ENCODE measurements at places on chromosomes 7 and 10.

GRCh38 chr7:24595671-24596418, 22.6 kb downstream of the PALS2 start:
- DNase-seq, result no peak
- H3K27ac ChIP-seq, result no peak overlapping the region

DNA sequence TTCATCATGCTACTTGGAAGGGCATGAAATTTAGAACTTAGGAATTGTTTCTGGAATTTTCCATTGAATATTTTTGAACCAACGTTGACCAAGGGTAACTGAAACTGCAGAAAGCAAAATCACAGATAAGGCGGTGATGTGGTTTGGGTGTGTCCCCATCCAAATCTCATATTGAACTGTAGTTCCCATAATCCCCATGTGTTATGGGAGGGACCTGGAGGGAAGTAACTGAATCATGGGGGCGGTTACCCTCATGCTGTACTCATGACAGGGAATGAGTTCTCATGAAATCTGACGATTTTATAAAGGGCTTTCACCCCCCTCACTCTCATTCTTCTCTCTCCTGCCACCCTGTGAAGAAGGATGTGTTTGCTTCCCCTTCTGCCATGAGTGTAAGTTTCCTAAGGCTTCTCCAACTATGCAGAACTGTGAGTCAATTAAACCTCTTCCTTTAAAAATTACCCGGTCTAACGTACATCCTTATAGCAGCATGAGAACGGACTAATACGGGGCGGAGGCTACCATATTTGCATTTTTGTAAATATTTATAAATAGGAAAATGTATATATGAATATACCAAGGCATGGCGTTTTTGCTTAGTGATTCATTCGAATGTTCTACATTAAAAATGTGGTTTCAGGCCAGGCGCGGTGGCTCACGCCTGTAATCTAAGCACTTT, 12.4 kb downstream of the NMT2 start:
- H3K27me3 ChIP-seq, result no peaks in the 10 kb centered on the region
- H3K4me1 ChIP-seq, result peaks cover 43% of the 10 kb centered on the region
- H3K27ac ChIP-seq, result no peak overlapping the region
- no peak overlapping the region for H3K4me3 ChIP-seq

- peak overlapping the region; percentile 97 for H3K27ac ChIP-seq
- DNase-seq, result no peak
- H3K4me3 ChIP-seq, result peak overlapping the region; percentile 79
- no peaks in the 10 kb centered on the region for H3K27me3 ChIP-seq
- peaks cover 4% of the 10 kb centered on the region for H3K36me3 ChIP-seq
- H3K4me1 ChIP-seq, result peaks cover 16% of the 10 kb centered on the region
Observed at GRCh38 chr10:18658271-18659124, 733 bp upstream of the ARL5B start.

GRCh38 chr10:10661176-10661575, 356.5 kb upstream of the CELF2 start:
- H3K4me3 ChIP-seq, result no peak overlapping the region
- H3K36me3 ChIP-seq, result no peaks in the 10 kb centered on the region
- no peak for DNase-seq
- no peak overlapping the region for H3K27ac ChIP-seq

DNA sequence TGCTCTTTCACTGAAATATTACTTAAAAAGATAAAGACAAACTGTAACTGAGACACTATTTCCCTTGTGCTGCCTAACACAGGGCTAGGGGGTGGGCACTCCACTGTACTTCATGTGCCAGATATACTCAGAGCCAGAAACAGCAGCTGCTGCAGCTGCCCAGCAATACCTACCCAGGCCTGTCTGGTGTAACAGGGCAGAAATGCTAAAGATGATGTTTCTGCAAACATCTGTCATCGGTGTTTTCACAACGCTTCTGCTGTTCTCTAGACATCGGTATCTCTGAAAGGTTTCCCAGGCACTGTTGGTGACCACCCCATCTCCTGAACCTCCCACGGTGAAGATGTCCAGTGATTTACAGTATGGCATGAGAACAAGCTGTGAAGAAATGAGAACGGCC, 42.7 kb downstream of the LAMB1 start:
- no peak overlapping the region for H3K4me3 ChIP-seq
- no peak for DNase-seq
- no peaks in the 10 kb centered on the region for H3K27me3 ChIP-seq

DNA sequence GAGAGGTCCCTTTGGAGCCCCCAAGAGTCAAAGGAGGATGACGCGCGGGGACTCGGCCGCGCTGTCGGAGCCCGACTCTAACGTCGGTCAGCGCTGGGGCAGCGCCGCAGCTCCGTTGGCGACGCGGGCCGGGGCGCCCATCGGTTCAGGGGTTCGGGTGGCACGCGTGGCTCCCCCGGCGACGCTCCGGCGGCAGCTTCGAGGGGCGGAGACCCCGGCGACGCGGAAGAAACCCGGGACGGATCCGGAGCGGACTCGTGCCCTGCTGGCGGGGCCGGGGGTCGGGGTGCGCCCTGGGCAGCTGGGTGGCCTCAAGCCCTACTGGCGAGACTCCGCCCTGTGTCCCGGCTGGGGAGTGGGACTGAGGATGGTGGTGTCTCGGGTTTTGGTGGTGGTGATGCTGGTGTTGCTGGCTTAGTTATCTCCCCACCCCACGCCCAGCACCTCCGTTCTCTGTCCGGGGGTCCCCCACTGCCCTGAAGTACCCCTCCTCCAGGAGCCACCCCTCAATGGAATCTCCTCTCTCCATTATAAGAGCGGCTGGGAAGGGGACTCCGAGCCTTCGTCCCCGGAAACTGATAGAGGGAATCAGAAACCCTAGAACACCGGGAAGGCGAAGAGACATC, at the start of gene NAT16:
TSS of gene NAT16 (minus strand) at position 164 of the 626 bp plus-strand sequence. CDS start 5,486 bp downstream, outside the sequence.
- no peaks in the 10 kb centered on the region for H3K36me3 ChIP-seq
- H3K4me1 ChIP-seq, result peaks cover 21% of the 10 kb centered on the region
- H3K27me3 ChIP-seq, result peaks cover 67% of the 10 kb centered on the region
- H3K27ac ChIP-seq, result no peak within 1 kb of the TSS
- H3K4me3 ChIP-seq, result no peak within 1 kb of the TSS
- DNase-seq, result no peak

- H3K4me1 ChIP-seq, result no peaks in the 10 kb centered on the region
- no peak overlapping the region for H3K4me3 ChIP-seq
- DNase-seq, result no peak
- H3K27ac ChIP-seq, result no peak overlapping the region
Observed at GRCh38 chr7:2002561-2003450, 229.9 kb downstream of the MAD1L1 start.

- H3K4me3 ChIP-seq, result no peak overlapping the region
- no peaks in the 10 kb centered on the region for H3K4me1 ChIP-seq
- no peaks in the 10 kb centered on the region for H3K36me3 ChIP-seq
- DNase-seq, result no peak
- peaks cover 4% of the 10 kb centered on the region for H3K27me3 ChIP-seq
Observed at GRCh38 chr10:49279015-49279880, 19.7 kb upstream of the C10orf71 start.
